ENCODE measurements at places on chromosomes 13 and 19.

DNA sequence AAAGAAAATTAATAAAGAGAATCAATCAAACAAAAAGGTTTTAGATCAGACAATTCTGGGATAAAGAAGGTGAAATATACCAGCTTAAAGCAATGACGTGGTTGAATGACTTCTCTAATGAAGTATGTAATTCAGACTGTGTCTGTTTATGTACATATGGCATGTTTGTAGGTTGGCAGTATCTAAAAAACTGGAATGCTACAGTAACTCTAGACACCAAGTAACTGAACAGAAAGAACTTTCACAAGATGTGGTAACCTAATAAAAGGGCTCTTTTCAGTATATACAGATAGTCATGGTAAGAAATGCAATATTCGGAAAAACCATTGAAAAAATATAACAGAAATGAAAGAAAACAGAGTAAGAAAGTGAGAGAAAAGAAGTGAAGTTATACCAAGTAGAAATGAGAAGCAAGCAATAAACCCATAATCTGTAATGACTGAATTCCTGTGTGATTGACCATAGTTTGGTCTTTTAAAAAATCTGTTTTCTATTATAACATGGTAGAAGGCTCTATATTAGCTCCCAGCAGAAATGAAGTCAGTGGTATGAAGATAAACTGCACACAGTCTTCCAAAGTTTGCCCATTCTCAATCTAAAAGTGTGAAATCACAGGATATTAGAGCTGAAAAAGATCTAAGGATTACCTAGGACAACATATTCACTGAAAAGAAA, 31.4 kb downstream of the ELF1 start:
- no peak for DNase-seq

DNA sequence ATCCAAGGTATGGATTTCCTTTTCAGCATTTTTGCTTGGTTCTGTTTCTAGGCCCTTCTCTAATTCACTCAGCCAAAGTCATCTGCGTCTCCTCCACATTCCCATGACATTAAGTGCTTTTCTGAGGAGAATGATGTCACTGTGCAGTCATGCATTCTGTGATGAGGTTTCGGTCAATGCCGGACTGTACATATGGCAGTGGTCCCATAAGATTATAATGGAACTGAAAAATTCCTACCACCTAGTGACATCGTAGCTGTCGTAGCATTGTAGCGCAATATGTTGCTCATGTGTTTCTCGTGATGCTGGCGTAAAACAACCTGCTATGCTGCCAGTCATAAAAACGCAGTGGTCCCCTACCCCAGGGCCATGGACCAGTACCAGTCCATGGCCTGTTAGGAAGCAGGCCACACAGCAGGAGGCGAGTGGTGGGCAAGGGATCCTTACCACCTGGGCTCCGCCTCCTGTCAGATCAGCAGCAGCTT, 63.4 kb upstream of the TNFRSF19 start:
- DNase-seq, result no peak

DNA sequence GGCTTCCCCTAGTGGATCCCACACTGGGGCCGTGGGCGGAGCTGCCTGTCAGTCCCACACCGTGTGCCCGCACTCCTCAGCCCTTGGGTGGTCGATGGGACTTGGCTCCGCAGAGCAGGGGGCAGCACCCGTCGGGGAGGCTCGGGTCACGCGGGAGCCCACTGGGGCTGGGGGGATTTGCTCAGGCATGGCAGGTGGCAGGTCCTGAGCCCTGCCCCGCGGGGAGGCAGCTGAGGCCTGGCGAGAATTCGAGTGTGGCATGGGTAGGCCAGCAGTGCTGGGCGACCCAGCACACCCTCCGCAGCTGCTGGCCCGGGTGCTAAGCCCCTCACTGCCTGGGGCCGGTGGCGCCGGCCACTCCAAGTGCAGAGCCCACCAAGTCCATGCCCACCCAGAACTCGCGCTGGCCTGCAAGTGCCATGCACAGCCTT, 481.7 kb upstream of the PRR20A start:
- DNase-seq, result no peak

- no peak for DNase-seq
Measured at GRCh38 chr13:71090990-71091389, 776.0 kb downstream of the DACH1 start.

- no peak for DNase-seq
Measured at GRCh38 chr13:29491248-29491647, 104.2 kb downstream of the SLC7A1 start.

DNA sequence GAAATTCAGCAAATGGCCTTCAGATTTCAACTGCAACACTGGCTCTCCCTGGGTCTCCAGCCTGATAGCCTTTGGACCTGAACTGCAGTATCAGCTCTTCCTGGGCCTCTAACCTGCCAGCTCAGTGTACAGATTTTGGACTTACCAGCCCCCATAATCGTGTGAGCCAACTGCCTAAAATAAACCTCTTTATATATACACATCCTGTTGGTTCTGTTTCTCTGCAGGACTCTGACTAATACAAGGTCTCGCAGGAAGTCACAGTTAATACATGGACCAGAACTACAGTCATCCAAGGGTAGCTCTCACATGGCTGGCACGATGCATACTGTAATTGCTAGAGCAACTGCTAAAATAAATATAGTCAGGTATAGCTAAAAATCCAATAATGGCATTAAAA, 85.1 kb downstream of the KATNAL1 start:
- no peak for DNase-seq

DNA sequence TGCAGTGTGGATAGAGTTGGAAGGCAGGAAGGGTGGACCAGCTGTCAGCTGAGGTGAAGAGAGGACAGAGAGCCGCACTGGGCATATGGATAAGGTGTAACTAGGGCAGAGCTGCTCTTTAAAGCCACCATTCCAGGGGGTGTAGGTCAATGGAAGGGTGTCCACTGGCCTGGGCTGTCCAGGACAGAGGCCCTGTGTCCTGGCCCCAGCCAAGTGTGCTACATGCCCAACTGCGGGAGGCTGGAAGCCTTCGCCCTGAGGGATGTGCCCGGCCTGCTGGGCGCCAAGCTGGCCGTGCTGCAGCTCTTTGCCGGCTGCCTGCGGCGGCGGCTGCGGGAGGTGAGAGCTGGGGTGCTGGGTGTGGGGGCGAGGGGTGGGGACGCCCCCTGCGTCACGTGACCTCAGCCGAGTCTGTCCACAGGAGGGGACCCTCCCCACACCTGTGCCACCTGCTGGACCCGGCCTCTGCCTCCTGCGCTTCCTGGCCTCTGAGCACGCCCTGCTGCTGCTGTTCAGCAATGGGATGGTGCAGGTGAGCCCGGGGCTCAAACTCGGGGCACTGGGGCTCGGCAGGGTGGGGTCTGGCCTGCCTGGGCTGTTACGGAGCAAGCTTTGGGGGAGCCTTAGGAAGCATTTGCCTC, 9.8 kb downstream of the PLK5 start:
- no peak for DNase-seq

DNA sequence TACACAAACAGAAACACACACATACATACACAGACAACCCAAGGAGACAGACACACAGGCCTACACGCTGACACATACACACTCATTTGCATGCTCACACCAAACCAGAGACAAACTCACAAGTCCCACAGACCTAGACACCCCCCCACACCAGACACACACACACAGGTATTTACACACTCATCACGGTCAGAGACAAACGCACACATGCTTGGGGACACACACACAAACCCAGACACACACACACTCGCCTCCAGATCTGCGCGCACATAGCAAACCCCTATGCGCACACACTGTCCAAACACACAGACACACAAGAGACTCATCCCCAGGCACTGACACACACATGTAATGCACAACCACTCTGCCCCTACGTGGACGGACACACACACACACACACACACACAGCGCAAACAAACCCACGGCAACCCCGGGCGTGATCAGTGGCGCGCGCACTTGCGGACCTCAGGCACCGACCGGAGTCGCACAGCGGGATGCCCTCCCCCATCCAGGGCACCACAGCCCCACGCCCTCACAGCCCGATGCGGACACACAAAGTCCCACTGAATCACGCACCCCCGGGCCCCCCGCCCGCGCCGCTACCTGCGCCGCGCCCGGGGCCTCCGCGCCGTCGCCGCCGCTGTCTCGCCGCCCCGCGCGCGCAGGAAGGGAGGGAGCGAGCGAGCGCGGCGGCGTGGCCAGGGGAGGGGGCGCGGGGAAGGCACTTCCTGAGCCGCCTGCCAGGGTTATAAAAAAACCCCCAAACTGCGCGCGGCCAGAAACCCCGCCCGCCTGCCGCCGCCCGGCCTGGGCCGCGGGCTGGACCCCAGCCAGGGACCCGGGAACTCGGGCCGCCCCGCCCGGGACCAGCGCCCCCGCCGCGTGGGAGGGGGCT, at the start of gene ADAMTS10:
ADAMTS10 (minus strand) TSS at position 675 of the 895 bp plus-strand sequence. CDS start 5,005 bp downstream, outside the sequence.
- DNase-seq, result peak; percentile 25

DNA sequence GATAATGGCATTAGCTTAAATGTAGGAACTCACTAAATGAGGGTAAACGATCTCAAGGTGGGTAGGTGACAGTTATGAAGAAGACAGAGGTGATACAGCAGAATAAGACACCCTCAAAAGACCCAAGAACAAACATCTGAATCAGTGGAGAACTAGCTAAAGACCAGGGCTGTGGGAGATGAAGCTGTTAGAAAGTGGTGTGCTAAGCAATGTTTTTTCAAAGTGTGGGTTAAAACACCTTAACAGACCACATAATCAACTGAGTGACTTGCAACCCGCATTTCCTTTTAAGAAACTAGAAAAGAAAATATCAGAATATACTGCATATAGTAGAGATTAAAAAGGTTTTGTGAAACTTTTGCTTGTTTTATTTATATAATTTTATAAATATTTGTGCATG, 70.0 kb downstream of the ZDHHC20 start:
- no peak for DNase-seq

- DNase-seq, result no peak
Measured at GRCh38 chr19:17409990-17410389, 4.6 kb upstream of the BST2 start.

GRCh38 chr13:55500694-55501093, 1640.0 kb upstream of the PRR20A start:
- no peak for DNase-seq

GRCh38 chr19:13093407-13094105, 9.1 kb downstream of the LYL1 start:
- peak; percentile 77 for DNase-seq

DNA sequence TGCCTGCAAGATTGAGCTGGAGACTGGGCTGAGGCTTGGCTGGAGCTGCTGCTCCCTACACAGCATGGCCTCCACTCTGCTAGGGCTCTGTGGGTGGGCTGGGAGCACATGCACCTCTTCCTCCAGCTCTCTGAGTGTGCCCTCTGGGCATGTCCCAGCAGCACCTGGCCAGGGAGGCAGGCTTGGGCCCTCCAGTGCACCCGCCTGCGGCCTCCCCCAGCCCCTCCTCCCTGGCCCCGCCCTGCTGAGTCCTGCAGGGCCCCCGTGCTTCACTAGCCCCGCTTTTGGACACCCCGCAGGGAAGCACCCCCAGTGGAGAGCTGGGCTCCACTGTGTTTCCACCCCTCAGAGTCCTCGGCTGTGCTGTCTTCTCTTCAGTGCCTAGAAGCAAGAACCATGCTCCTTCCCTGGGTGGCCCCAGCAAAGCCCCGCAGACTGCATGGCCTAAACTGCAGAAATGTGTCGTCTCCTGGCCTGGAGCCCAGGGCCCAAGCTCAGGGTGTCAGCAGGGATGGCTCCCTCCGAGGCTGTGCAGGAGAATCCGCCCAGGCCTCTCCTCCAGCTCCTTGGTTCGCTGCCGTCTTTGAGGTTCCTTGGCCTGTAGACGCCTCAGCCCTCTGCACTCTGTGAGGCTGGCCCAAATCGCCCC, 5.0 kb upstream of the TEX29 start:
- DNase-seq, result no peak

DNA sequence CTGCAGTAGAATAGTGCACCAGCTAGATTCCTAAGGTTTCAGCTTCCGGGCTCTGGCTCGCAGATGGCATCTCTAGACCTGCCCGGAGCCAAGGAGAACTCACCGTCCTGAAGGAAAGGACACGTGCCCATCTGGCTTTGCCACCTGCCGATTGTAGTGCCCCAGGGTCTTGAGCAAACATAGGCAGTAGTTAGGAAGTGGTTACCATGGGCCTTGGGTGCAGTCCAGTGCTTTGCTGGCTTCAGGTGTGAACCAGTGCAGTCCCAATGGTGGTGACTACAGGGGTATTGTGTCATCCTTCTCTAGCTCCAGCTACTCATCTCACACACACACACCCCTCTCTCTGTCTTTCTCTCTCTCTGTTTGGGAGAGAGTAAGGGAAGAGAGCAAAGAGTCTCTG, 61.4 kb upstream of the TEX29 start:
- no peak for DNase-seq

DNA sequence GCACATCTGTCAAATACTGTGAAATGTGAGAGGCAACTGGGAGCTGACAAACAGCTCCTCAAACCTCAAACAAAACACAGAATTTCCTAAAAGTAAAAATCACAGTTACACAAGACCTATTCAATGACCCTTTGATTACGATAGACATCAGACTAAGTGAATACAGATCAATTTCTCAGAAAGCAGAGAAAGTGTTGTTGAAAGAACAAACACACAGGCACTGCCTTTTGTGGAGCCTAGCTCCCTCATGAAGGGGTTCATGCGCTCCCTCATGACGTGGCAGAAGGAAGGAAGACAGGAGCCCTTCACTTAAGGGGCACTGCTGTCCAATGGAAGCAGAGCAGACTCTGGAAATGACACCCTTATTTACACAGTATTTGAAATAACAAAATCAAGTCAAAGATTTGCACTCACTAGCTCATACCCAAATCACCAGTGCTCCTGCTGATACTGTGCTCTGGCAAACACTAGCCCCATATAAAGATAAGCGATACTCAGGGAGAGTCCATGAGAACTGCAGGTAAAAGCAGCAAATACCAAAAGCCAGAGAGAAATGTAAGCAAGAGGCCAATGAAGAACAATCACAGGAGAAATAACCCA, 144.9 kb downstream of the KLF12 start:
- no peak for DNase-seq

DNA sequence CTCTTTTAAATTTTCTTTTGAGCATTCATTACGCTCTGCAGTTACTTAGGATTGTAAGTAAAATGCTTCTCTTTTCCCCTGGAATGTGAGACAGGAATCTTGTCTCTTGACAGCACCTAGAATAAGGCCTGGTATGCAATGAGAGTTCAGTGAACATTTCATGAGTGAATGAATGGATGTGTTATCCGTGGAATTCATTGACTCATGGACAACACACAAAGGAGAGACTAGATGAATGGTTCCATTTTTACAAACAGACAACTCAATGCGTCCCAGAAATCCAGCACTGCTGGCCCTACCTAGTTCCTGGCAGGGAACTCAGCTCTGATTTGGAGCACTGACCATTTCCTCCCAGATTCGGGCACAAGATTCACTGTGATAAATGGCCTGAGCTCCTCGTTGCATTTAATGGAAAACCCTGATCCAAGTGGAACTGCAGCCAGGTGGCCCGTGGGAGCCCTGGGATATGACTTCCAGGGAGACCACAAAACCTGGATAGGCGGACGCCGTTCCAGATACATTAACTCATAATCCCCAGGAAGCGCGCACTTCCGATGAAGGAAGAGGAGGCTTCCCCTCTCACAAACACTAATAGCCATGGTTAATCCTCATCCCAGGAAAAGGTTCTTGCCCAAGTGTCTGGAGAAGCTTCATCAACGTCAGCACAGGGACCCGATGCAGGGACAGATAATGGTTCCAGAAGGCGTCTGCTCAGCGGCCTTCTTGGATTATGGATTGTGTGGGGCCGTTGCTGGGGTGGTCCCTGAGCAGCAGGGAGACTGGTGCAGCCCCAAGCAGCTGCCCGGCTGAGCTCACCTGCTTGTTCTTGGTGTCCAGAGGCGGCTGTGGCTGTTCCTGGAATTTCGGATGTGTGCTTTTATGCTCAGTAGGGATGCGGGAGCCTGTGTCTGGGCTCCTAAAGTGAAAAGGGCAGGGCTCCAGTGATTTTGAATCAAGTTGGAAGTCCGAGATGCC, 211.1 kb upstream of the TSHZ3 start:
- DNase-seq, result no peak

All from CD8-positive, alpha-beta memory T cell (primary cell).